ENCODE measurements at places on chromosomes 11 and 22.

DNA sequence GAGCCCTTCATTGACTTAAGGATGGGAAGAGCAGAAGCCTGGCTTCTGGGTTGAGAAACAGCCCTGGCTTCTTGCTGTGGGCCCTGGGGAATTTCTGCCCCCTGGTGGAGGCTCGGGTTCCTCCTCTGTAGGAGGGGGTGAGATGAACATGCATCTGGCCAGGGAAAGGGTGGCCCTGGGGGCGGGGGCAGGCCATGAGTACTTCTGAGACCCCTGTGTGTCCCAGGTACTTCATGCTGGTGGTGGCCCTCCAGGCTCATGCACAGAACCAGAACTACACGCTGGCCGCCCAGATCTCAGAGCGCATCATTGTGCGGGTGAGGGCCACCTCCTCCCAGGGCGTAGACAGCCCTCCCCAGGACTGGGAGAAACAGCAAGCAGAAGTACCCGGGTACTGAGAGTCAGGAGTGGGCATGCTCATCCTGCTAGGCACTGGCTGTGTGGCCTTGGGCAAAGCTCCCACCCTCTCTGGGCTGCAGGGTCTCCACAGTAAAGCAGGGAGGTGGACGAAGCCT is 15.8 kb downstream of the TMEM258 start:
- peak; percentile 81 for DNase-seq

DNA sequence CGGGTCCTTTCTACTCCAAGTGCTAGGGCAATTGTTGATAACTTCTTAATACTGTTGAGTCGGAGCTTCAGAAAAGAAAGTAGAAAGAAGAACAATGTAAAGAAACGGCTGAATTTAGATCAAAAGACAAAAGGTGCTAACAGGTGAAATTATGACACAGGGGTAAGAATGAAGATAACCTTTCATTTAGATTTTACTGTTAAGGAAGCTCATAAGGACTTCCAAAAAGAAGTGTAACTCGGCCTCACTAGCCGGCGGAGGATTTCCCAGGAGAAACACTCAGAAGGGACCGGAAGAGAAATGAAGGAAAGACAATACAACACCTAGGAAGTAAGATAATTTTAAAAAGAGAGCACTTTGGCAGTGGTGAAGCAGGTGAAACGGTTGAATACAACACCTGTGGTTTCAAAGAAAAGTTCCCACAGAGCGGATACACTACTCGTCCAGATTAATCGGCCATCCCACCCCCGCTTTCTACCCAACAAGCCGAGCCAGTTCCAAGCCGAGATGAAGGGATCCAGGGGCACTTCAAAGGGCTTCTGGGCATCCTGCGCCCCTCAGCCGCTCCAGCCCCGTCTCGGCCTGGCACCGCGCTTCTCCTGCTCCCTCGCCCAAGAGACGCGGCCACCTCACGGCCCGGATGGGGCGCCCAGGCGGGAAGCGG is 737 bp downstream of the PPP2R1B start:
- DNase-seq: no peak

DNA sequence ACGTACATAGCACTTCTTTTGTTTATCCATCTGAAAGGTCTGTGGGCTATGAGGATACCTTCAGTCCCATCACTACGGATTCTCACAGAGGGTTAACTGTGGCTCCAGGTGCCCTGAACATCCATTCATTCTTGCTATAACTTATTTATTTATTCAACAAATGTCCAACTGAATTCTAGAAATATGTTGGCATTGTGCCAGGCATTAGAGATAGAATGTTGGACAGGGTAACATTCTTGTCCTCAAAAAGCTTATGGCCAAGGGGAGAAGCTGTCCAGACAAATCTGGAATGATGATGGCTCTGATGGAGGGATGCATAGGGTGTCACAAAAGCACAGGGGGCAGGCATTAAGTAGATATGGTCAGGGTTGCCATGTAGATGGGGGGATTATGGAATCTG is 8.4 kb downstream of the OLFML1 start:
- DNase-seq: no peak

GRCh38 chr11:128135451-128135850 is 451.9 kb downstream of the ETS1 start:
- no peak for DNase-seq

- DNase-seq: no peak
Measured at GRCh38 chr11:88809126-88809525, 256.7 kb downstream of the GRM5 start.

- DNase-seq: peak; percentile 94
Measured at GRCh38 chr11:9757809-9758636, 94.1 kb downstream of the SWAP70 start.

- DNase-seq: no peak
Measured at GRCh38 chr11:23453522-23453921, 593.2 kb upstream of the CCDC179 start.

DNA sequence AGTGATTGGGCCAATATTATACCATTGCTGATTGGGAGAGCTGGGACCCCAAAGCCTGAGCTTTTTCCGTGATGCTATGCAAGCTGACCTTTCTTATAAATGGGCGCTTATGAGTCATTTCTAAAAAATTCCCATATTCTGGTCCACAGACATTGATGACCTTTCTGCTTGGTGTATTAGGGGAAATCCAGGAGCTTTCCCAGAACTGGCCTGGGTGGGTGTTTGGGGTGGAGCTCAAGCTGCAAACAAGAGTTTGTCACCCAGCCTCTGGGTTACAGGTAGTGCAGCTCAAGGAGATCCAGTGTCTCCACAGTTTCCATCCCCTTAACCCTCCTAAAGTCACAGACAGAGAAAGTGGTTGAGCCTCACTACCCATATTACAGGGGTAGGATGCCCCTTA is 67.7 kb downstream of the CCDC81 start:
- DNase-seq: no peak

DNA sequence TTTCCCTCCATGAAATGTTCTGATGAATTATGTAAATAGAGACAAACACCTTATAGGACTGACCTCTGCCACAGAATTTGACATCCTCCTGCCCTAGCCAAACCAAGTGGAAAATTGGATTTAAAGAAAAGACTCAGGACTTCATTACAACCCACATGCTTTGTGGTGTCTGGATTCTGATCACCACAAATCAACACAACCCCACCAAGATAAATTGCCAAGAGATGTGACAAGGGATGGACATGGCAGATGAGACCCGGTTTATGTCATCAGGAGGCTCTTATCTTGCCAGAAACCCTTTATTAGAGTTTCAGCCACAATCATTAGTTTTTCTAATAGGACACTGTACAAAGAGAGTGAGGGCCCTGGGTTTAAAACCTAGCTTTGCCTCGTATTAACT is 57.9 kb upstream of the SLC6A5 start:
- DNase-seq: no peak

DNA sequence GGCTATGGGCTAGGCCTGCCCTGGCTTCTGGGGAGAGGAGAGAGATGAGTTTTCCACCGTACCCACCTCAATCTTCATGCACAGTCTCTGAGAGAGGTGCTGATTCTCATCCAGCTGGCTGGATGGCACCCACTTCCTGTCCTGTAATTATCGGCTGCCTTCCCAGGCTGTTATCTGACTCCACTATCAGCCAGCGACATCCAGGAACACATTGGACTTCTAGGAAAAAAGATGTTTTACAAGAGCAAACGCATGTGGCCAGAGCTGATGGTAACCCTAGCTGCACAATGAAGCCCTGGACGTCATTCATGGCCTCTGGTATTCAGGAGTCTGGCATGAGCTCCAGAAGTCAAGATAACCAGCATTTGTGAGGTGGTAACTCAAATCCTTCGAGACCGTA is 137.4 kb downstream of the EHF start:
- DNase-seq: no peak

DNA sequence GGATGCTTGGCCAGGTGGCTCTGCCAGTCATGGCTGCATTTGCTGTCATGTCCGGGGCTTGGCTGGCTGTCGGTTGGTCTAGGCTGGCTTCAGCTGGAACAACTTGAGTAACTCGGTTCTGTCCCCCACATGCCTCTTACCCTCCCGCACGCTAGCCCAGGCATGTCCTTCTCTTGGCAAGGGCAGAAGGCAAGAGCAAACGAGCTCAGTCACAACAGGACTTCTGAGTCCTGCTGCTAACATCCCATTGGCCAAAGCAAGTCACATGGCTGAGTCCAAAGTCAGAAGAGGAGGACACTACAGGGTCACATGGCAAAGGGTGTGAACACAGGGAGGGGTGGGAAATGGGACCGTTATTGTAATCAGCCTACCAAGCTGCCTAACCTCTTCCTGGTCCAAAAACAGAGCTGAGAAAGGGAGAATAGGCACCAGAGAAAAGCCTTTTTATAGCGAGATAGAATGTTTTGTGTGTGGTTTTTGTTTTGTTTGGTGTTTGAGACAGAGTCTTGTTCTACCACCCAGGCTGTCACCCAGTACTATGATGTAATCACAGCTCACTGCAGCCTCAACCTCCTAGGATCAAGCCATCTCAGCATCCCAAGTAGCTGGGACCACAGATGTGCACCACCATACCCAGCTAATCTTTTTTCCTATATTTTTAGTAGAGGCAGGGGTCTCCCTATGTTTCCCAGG is 81.9 kb downstream of the MN1 start:
- peak; percentile 7 for DNase-seq

DNA sequence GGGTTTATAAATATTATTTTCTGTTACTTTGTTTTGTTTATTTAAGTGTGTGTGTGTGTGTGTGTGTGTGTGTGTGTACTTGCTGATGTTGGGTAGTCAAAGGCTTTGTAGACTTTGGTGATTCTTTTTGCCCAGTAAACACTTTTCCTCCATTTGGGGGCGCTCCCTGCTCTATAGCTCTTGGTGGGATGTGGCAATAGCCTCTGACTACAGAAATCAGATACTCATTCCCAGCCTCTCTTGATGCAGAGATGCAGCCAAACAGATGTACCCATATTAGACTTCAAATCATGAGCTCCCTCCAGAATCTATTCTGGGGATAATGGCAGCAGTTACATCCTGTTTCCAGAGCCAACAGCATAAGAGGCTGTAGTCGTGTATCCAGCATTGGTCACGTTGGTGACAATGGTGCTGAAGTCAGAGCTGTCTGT is 33.4 kb upstream of the APOL5 start:
- no peak for DNase-seq

DNA sequence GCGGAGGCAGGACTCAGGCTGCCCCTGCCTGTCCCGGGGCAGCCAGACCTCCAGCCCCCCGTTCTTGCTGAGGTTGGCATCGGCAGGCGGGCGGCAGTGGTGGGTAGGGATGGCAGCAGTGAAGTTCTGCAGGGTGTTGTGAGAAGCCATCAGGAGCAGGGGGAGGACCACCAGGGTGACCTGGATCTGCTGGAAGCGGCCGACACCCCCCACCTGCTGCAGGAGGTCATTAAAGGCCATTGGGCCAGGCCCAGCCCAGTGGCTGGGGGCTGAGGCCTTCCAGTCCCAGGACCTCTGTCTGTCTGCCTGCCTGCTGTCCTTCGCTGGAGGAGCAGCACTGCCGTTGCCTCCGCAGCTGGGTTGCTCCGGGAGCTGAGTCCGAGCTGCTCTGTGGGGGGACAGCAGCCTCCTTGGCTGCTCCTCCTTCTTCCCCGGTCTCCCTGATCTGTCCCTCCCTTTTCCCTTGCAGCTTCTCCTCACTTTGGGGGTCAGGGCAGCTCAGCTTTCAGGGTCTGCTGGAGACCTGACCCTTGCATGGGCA is at the start of gene SLC22A6:
SLC22A6 (minus strand) TSS at position 517 of the 541 bp plus-strand sequence; CDS start at position 240, 277 bp downstream.
- no peak for DNase-seq

DNA sequence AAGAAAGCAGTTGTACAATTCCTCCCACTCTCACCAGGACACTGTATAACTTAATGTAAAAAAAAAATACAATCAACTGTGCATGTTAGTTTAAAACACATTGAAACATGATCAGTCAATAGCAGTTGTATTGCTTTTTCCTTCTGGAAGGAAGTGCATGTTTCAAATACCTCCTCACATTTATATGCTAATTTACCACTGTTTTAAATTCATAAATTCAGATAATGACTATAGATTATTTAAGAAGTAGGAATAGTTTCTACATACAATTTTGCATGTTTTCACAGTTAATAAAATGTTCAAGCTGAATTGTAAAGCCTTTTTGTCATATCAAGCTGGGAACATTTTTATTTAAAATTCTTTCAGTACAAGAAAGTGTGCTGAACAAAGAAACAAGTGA is 3.3 kb downstream of the GRIA4 start:
- no peak for DNase-seq

DNA sequence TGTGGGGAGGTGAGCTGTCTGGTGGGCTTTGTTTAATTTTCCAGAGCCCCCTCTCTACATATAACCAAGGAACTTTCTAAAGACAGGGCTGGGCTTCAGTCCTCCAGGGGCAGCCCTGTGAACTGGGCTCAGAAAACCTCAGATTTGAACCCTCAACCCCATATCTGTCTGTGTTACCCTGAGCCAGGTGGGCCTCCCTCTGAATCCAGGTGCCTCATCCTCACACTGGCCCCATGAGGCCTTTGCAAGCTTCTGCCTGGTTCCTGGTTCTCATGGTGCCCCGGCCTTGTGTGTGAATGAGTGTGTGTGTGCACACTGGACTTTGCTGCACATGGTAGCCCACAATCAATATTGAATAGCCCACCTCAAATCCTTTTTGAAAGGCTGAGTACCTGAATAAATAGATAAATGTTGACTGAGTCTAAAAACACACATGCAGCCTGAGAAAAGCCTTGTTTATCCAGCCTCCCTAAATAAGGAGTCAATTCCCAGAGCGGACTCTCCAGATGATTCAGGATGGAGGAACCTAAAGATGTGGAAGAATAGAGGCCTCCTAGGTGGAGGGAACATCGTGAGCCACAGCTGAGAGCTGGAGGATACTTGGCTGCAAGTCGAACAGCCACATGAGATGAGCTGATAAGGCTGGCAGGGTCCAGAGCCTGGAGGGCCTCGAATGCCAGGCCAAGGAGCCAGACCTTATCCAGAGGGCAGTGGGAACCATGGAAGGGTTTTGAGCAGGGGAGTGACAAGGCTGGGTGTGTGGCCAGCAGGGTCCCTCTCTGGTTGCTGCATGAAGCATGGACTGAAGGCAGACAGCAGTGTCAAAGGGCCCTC is 28.1 kb upstream of the P2RY2 start:
- DNase-seq: no peak

DNA sequence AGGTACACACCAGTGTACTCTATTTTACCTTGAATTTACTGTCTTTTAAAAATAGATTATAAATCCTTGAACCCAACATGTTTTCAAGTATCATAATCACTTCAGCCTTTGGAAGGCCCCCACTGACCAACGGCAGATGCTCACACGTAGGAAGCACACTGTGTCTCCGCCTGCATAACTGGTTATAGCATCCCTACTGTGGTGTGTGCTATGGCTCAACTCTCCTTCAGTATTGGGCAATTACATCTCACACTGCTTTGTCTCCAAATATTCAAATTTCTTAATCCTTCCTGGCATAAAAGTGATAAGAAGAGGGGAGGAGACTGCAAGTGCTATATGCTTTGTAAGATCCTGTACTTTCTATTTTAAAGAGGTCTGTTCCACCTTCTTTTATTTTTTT is 165.7 kb downstream of the CADM1 start:
- no peak for DNase-seq
